ENCODE measurements at places on chromosomes 2 and 18. TPM values are rescaled to one million over a fixed set of nuclear protein-coding genes. Genes with fewer than 3 reads are reported as not detected.

Gene DNAH7
- polyA plus RNA-seq, result 0.04 TPM

Gene LYPD1
- 0.04 TPM for polyA plus RNA-seq

Gene GNLY
- 4.9 TPM for polyA plus RNA-seq

DNA sequence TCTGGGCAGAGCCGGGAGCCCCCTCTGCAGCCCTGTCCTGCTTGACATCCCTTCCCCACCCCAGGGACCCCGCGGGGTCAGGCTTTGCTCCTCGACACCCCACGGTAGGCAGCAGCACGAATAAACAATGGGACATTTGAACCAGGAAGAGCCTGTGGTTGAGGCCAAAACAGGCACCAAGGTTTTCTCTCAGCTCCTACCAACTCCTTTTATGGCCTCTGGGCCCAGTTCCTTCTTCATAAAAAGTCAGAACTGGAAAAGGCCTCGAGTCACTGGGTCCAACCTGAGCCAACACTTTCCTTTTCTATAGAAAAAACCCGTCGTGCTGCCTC is 20.6 kb downstream of the TEX44 start:
- H3K4me1 ChIP-seq, result peaks cover 28% of the 10 kb centered on the region
- H3K27me3 ChIP-seq, result no peaks in the 10 kb centered on the region
- peak overlapping the region; percentile 78 for H3K27ac ChIP-seq
- H3K36me3 ChIP-seq, result no peaks in the 10 kb centered on the region
- peak overlapping the region; percentile 73 for H3K4me3 ChIP-seq

- H3K36me3 ChIP-seq, result no peaks in the 10 kb centered on the region
- no peak overlapping the region for H3K4me3 ChIP-seq
- no peaks in the 10 kb centered on the region for H3K27me3 ChIP-seq
- no peak for DNase-seq
- peaks cover 37% of the 10 kb centered on the region for H3K4me1 ChIP-seq
These were observed 120.5 kb downstream of the AGAP1 start for GRCh38 chr2:235614176-235614860.

Gene DARS1
- 54.2 TPM for polyA plus RNA-seq

DNA sequence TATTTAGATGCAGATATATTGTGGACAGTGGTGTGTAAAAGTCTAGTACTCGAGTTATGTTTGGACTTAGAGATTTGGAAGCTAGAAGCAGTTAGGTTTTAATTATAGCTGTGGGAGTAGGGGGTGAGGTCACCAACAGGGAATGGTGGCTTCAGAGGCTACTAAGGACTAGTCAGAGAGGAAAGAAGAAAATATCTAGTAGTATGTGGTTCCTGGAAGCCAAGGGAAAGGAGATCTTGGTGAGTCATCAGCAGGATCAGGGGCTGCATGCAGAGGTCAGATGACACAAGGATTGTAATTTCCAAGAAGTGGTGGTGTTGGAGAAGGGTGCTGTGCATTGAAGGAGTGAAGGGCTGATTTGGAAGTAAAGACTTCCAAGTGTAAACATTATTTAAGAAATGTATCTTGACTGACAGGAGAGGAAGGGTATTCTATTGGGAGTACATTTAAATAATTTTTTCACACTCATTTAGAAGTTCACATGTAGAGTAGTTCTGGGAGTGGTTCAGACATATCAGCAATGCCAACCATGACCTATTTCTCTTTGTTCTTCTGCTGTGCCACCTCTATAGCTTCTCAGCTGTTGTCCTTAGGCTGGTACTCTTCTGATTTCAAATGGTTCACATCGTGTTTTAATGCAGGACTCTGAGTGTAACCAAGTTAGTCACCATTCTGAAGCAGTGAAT is 59.1 kb downstream of the ACSL3 start:
- H3K4me3 ChIP-seq, result no peak overlapping the region
- H3K36me3 ChIP-seq, result peaks cover 75% of the 10 kb centered on the region
- H3K4me1 ChIP-seq, result peaks cover 26% of the 10 kb centered on the region
- DNase-seq, result no peak
- no peaks in the 10 kb centered on the region for H3K27me3 ChIP-seq
- peak overlapping the region; percentile 62 for H3K27ac ChIP-seq

Gene ZBTB7C
- 0.78 TPM for polyA plus RNA-seq

DNA sequence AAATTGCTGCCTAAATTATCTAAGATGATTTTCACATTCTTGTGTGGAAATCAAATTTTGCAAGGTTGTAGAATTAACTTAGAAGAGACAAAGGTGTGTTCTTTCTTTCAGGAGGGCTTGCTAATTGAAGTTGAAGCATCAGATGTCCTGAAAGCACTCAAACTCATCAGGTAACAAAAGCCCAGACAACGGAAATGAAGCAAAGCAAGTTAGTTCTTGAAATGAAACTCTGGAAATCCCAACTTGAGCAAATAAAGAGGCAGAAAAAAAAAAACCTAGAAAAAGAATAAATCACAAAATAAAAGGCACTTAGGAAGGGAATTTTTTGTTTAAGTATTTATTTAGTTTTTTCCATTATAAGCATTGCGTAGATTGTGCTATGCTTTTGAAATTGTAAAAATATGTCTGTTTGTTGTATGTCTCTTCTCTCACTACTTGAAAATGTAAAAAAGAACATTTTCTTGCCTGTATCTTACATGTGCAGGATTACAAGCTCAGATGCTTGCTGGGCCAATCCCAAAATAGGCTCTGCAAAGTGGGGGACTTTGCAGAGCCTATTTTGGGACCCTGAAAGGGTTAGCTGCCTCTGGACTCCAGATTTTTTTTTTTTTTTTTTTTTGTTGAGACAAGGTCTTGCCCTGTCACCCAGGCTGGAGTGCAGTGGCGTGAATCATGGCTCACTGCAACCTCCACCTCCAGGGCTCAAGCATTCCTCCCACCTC is 46.7 kb downstream of the FAM161A start:
- H3K27ac ChIP-seq, result no peak overlapping the region
- no peaks in the 10 kb centered on the region for H3K36me3 ChIP-seq
- H3K27me3 ChIP-seq, result no peaks in the 10 kb centered on the region
- H3K4me3 ChIP-seq, result no peak overlapping the region
- H3K4me1 ChIP-seq, result no peaks in the 10 kb centered on the region

Gene PSMA8
- polyA plus RNA-seq, result not detected

GRCh38 chr2:239300242-239300641 is 100.6 kb downstream of the HDAC4 start:
- H3K4me1 ChIP-seq, result peaks cover 83% of the 10 kb centered on the region
- peaks cover 18% of the 10 kb centered on the region for H3K36me3 ChIP-seq
- H3K27ac ChIP-seq, result peak overlapping the region; percentile 97
- no peaks in the 10 kb centered on the region for H3K27me3 ChIP-seq
- peak overlapping the region; percentile 95 for H3K4me3 ChIP-seq

- no peak overlapping the region for H3K4me3 ChIP-seq
- H3K27ac ChIP-seq, result no peak overlapping the region
- DNase-seq, result no peak
- H3K4me1 ChIP-seq, result no peaks in the 10 kb centered on the region
These were observed 32.8 kb upstream of the TANC1 start for GRCh38 chr2:158935617-158936016.

GRCh38 chr2:154120706-154121105 is 249.0 kb downstream of the GALNT13 start:
- H3K4me1 ChIP-seq, result no peaks in the 10 kb centered on the region
- H3K4me3 ChIP-seq, result no peak overlapping the region
- H3K27me3 ChIP-seq, result no peaks in the 10 kb centered on the region
- H3K27ac ChIP-seq, result no peak overlapping the region

GRCh38 chr2:2156881-2157280 is 174.2 kb downstream of the MYT1L start:
- no peak overlapping the region for H3K4me3 ChIP-seq
- H3K4me1 ChIP-seq, result no peaks in the 10 kb centered on the region
- H3K27ac ChIP-seq, result no peak overlapping the region
- H3K36me3 ChIP-seq, result no peaks in the 10 kb centered on the region
